ENCODE measurements at places on chromosomes 12 and 14. TPM values are rescaled to one million over a fixed set of nuclear protein-coding genes. Genes with fewer than 3 reads are reported as not detected.

DHRS2 gene
- total RNA-seq = not detected

DPPA3 gene
- total RNA-seq = not detected

P2RX7 gene
- total RNA-seq = 2.3 TPM

CBLN3 gene
- total RNA-seq = 1.3 TPM

HOXC10 gene
- total RNA-seq = not detected

SLC25A29 gene
- 39.6 TPM for total RNA-seq

IQSEC3 gene
- total RNA-seq = 0.82 TPM

RHNO1 gene
- 13.4 TPM for total RNA-seq

SLCO1B1 gene
- total RNA-seq = not detected

CLMN gene
- total RNA-seq = 8.5 TPM

MSI1 gene
- total RNA-seq = 0.31 TPM

FAM216A gene
- 8.0 TPM for total RNA-seq

CD9 gene
- 298 TPM for total RNA-seq

RPL10L gene
- not detected for total RNA-seq

RAD9B gene
- total RNA-seq = 5.3 TPM

COX8C gene
- total RNA-seq = not detected

TCL1B gene
- not detected for total RNA-seq

RHOJ gene
- 27.2 TPM for total RNA-seq

MAP1LC3B2 gene
- not detected for total RNA-seq

GARIN6 gene
- not detected for total RNA-seq

TEP1 gene
- 13.3 TPM for total RNA-seq

LMO3 gene
- 7.2 TPM for total RNA-seq

TAS2R13 gene
- total RNA-seq = 3.2 TPM

TMTC1 gene
- 67.0 TPM for total RNA-seq

SERPINA12 gene
- not detected for total RNA-seq

SLC4A8 gene
- total RNA-seq = 1.2 TPM
